Umbilical cord (tissue), 2 donors: ENCODE measurements at places on chromosomes 7 and 10. TPM values are rescaled to one million over a fixed set of nuclear protein-coding genes. Genes with fewer than 3 reads are reported as not detected.

Gene SLC29A3
- total RNA-seq: 1.2 TPM

- DNase-seq: no peak
Measured at GRCh38 chr10:95691281-95691680, 2.4 kb downstream of the TCTN3 start.

DNA sequence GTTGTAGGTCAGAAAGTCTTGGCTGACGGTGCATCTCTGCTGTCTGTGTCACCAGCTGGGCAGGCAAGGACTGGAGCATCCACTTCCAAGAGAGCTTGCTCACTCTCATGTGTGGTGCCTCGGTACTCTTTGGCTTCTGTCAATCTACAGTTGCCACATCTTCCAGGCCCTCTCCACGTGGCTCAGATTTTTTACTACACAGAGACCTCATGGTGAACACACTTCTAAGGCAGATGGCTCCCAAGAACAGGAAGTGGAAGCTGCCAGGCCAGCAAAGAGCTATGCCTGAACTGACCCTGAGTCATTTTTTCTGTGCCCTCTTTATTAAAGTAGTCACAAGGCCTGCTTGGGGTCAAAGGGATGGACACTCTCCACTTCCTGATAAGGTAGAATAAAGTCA, 351.5 kb upstream of the AUTS2 start:
- peak; percentile 18 for DNase-seq

Gene NUTM2B
- total RNA-seq: 2.2 TPM

GRCh38 chr10:129784891-129785290, 179.2 kb downstream of the EBF3 start:
- no peak for DNase-seq

Gene HSPB1
- total RNA-seq: 57.5 TPM

GRCh38 chr7:1569440-1569832, 396 bp downstream of the PSMG3 start:
- DNase-seq: no peak

- DNase-seq: no peak
Measured at GRCh38 chr7:129902788-129903422, 49.9 kb downstream of the UBE2H start.

DNA sequence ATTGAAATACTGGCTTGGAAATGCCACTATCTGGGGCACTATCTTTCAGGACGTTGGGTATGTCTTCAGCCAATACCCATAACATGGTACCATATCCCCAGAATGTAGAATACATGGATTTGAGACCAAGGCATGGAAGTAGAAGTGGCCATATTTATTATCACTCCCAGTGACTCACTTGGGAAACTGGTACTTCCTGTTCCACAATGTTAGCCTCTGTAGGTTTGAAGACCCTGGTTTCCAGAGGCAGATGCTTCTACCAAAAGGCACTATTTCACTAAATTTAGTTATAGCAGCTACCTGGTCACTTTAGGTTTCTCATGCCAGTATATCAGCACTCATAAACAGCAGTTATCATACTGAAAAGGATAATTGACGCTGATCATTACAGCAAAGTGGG, 184.2 kb downstream of the CCDC71L start:
- DNase-seq: no peak

Gene SAP25
- not detected for total RNA-seq

Gene MACROH2A2
- 10.4 TPM for total RNA-seq

DNA sequence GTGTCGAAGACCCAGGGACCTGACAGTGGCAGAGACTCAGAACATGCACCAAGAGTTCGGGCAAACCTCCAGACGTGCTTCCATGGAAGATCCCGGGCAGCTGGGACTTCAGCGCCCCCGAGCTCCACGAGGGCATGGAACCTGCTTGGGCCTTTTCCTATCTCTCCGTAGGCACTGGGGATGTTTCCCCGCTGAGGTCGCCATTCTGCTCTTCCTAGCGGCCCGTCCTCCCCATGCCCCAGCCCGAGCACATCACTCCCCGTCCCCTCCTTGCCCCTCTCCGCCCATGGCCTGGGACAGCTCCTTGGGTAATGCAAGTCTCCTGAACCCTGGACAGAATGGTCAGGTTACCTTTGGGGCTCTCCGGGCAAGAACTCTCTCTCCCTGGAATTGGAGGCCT, 32.3 kb upstream of the SHH start:
- DNase-seq: no peak

DNA sequence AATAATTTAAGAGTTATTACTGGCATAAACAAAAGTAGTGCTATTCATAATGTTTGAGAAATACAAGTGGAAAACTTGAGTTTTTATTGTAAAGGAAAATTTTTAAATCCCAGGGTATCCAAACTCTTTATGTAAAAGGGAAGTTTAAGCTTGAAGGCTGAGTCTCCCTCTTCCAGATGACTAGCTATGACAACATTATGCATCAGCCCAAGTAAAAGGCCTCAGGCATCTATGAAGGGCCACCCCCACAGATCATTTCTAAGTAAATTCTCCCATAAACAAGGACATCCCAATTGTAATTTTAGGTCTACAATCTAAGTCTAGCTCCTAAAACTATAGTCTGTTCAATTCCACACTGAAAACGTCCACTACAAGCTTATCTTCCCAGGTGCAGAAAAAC, 166.2 kb upstream of the STEAP1 start:
- DNase-seq: no peak

Gene PKD2L1
- total RNA-seq: not detected

GRCh38 chr10:8975535-8975934, 921.0 kb downstream of the GATA3 start:
- peak; percentile 10 for DNase-seq

DNA sequence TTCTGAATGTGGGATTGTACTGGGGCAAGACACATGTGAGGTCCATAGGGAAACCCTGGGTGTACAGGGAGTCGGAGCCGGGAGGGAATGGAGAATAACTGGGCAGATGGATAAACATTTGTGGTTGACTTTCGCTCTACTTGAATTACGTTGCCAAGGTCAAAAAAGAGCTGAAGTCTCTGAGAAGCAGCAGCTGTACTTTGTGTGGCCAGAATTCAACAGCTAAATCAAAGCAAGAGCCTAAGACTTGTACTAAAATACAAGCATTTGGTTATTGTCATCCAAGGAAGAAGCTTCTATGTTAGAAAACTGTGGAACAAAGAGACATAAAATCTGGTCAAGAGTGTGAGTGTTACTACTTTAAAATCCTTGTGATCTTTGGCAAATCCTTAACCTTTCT, 457.2 kb downstream of the ARL4A start:
- peak; percentile 8 for DNase-seq

- DNase-seq: no peak
Measured at GRCh38 chr7:127726476-127726875, 74.5 kb downstream of the SND1 start.

Gene FKBP6
- total RNA-seq: 0.72 TPM

- no peak for DNase-seq
Measured at GRCh38 chr7:46206476-46207060, 285.5 kb upstream of the IGFBP3 start.

GRCh38 chr10:1089017-1089689, 33.0 kb downstream of the WDR37 start:
- no peak for DNase-seq

DNA sequence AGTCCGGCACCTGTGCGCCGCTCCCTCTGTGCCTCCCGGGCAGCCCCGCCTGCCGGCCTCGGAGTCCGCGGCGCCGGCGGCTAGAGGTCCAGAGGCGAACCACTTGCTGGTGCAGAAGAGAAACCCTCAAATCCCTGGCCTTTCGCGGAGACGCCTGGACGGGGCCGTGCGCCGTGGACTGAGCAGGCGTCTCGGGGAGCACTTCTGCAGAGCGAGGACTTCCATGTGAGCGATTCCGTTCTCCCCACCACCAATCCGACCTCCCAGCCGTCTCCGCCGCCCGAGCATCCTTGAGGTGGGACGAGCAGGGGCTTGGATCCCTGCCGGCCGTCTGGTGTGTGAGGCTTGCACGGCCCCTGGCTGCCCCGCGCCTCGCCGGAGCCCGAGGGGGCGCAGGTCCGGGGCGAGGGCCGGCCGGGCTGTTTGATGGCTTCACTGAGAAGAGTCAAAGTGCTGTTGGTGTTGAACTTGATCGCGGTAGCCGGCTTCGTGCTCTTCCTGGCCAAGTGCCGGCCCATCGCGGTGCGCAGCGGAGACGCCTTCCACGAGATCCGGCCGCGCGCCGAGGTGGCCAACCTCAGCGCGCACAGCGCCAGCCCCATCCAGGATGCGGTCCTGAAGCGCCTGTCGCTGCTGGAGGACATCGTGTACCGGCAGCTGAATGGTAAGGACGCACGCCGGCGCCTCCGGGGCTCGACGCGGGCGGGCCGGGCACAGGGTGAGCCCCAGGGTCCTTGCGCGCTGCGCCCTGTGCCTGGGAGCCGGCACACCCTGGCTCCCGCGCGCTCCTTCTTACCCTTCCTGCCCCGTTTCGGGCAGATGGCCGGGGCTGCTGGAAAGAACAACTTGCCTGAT, 660 bp downstream of the GALNT17 start:
- DNase-seq: peak; percentile 2

- DNase-seq: no peak
Measured at GRCh38 chr10:35739998-35740397, 97.9 kb upstream of the FZD8 start.

DNA sequence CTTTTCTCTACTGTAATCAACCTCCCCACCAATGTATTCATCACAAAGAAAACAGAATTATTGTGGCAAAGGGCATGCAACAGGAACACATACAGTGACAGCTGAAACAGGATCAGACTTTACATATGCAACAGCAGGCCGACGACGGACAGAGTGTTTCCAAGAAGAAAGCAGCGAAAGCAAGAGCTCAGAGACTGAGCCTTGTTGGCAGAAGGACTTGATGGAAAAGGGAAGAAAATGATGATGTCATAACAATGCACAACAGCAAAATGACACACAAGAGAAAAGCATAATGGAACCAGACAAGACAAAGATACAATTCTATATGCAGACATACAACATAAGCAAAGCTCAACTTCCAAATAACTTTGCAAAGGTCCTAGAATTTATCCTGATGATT, 106.5 kb downstream of the ARHGAP12 start:
- peak; percentile 33 for DNase-seq

DNA sequence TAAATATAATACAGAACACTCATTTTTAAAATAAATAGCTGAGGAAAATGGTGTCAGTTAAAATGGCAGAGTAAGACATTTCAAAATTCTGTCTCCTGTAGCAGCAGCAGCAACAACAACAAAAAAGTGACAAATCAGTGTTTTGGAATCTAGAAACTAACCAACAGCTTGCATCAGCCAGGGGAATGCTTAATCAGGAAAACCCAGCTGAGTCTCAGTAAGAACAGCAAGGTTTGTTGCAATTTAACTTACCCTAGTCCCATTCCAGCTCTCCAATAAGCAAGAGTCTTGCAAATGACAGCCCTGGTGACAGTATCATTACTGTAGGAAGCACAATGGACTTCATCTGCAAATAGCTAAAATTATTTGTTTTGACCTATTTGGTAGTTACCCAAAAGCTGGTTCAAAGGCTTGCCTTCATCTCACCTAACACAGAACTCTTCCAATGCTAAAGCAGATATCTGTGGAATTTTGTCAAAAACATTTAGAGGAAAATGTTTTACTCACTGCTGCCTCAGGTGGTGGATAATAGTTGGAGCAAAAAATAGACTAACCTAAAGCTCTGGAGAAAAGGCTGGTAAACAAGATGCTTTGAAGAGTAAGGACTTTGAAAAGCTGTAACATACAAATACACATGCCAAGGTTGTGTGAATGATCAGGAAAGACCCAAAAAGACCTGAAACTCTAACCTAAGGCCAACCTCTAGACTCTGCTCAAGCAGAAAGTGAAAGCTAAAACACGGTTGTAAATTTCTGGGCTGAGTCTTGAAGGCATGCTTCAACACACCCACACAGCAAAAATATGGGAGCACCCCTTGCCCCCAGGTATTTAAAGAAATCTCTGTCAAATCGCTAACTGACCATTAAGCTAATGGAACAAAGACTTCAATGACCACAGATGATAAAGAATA, 9.9 kb upstream of the ARHGAP22 start:
- no peak for DNase-seq

GRCh38 chr10:80468806-80469421, 14.8 kb downstream of the TSPAN14 start:
- no peak for DNase-seq

Gene CFAP58
- 0.48 TPM for total RNA-seq

GRCh38 chr7:22920672-22921071, 93.3 kb downstream of the HYCC1 start:
- no peak for DNase-seq

Gene PHKG1
- 2.4 TPM for total RNA-seq

- peak; percentile 22 for DNase-seq
Measured at GRCh38 chr10:23525406-23525805, 86.5 kb downstream of the OTUD1 start.

DNA sequence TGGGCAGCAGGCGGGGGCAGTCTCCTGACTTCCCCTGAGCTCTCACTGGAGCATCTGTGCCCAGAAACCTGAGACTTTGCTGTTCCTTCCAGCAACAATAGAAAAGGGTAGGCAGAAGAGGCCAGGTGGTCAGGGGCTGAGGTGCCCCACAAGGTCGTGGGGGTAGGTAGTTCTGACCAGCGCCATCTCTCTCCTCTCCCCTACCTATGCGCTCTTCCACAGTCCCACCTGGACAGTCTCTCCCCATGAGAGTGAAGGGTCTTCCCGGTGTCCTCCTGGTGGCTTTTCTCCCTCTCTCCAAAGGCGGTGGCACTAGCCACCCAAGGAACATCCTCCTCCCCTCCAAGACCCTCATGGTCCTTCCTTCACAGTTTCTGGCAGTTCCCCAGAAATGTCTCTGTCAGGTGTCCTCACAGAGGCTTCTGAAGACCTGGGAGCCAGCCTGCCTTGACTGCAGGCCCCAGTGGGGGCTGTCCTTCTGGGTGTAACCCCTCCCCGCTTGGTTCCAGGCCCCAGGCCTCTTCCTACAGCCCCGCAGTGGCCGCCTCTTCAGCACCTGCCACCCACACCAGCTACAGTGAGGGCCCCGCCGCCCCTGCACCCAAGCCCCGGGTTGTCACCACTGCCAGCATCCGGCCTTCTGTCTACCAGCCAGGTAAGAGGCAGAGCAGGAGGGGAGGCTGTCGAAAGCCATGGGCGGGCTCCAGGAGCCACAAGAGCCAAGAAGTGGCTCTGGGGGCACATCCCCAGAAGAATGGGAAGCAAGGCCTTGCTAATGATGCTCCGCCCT, 41.3 kb downstream of the LDB3 start:
- DNase-seq: no peak

DNA sequence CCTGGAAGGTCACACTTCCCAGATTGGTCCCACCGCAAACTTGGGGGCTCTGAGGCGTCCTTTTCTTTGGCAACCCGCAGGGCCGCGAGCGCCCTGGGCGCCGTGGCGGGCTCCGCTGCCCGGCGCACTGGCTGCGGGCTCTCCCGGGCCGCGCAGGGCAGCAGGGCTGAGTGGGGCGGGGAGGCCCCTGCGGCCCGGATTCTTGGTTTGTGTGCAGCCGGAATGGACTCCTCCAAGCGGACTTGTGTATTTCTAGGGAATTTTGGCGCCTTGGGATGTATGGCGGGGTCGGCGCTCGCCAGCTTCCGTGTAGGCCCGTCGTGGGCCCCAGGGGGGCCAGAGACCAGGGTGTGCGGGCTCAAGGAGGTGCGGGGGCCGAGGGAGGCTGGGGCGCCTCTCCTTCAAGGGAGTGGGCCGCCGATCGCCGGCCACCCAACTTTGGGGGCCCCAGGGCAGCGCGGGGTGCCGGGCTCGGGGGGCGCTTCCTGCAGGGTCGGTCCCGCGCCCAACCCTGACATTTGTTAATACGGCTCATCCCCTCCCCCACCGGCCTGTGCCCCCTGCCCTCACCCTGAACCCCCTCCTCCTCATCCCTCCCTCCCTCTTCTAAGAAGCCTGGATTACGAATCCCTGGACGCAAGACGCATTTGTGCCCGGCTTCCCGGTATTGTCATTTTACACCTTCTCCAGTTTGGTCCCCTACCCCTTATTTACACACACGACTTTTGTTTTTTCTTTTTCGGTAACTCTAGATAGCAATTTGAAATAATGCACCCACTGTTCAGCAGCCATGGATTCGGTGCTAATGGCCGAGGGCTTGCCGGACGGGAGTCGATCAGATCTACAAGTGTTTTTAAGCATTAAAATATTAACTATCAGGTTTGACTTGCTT, 2.5 kb downstream of the TCF7L2 start:
- DNase-seq: peak; percentile 37

Gene PANK1
- 6.0 TPM for total RNA-seq
